ENCODE measurements at places on chromosomes 7 and 10.

DNA sequence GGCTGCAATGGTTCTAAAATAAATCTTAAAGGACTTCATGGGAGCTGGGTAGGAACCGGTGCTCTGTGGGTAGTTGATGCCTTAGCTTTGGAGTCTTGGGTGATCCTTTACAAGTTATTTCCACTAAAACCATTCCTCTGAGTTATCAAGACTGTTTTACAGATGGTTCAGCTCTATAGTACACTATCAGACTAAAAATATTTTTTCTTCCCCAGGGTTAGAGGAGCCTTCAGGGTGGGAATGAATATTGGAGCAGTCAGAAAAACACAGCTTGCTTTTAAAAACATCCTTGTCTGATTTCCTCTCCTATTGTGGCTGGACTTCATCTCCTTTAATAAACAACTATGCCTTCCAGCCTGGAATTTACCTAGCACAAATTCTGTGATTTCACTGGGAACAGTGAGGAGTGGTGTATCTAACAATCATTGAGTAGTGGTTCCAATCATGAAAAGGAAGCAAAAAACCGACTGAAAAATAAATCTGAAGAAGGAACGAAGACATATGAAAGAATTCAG, 102.6 kb upstream of the AFAP1L2 start:
- no peak for DNase-seq

- no peak for DNase-seq
Measured at GRCh38 chr10:95840121-95840520, 67.7 kb upstream of the CC2D2B start.

DNA sequence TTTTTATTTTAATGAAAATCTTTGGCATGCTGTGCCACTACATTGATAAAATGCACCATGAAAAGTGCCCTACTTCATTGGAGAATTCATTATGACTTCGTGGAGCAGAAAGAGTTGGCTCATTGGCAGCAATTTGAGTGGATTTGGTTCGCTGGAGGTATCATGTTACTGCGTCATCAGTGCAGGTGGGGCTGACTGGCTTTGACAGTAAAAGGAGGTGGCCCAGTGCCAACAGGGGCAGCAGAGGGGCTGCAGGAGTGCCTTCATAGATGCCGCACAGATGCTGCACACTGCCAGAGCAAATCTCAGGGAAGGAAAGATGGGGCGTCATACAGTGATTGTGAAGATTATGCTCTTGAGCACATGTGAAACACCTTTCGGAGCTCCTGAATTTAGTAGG, 22.2 kb downstream of the FZD1 start:
- no peak for DNase-seq

- no peak for DNase-seq
Measured at GRCh38 chr7:99305473-99306260, 20.0 kb upstream of the ARPC1A start.

Data from HS-27A (cell line).